Cortex of kidney (tissue), 1 donor: ENCODE measurements at places on chromosomes 5 and 9.

- no peak for DNase-seq
Observed at GRCh38 chr9:126695186-126695585, 81.5 kb downstream of the LMX1B start.

GRCh38 chr9:69673311-69673640 is 1.1 kb upstream of the APBA1 start:
- no peak for DNase-seq

- DNase-seq: no peak
Observed at GRCh38 chr9:131271506-131271931, 4.8 kb downstream of the FAM78A start.

DNA sequence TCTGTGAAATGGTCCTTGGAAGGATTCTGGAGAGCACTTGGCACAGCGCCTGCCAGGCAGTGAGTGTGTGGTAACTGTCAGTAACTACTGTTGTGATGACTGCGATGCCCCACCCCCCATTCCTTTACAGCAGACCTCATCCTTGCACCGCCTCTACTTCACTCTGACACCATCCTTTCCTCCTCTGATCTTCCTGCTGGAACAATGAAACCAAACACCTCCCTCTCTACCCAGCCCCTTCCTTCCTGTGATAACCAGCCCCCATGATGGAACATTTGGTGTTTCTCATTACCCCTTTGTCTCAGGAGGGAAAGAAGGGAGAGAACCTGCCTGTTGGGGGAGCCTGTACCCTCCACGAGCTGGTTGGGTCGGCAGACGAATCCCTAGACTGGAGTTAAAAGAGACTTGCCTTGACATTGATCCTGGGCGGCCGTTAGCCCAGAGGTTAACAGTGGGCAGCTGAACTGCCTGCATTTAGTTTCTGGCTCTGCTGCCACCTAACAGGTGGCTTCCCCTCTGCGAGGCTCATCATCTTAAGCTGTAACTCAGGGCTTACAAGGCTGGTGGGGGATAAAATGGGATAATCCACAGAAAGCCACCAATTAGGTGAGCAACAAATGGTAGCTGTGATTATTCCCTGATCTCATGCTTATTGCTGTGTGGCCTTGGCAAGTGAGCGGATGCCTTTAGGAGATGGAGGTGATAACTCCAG is 34.2 kb upstream of the GRPEL2 start:
- no peak for DNase-seq

GRCh38 chr5:78430866-78431265 is 70.4 kb downstream of the SCAMP1 start:
- no peak for DNase-seq

DNA sequence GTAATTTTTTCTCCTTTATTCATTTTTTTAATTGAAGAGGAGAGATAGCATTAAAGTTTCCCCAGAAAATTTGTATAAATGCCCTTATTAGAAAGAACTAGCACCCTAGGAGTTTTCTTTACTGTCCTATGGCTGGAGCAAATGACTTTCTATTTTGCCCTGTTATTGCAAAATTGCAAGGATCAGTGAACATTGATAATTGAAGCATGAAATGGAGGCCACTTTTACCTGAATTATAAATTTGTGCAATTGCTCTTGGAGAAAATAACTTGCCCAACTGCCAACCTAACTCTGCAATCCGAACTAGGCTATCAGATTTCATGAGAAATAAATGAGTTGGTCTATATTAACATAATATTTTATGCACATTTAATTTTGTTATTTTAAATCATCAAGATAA is 111.9 kb downstream of the MTRR start:
- no peak for DNase-seq
